Ammon's horn (tissue), 1 donor: ENCODE measurements at places on chromosomes 5 and 9.
A peak's percentile ranks its signal among the peaks of the same experiment; 100 is the strongest.

GRCh38 chr5:19694949-19695611 lies 292.9 kb downstream of the CDH18 start:
- no peak for DNase-seq

DNA sequence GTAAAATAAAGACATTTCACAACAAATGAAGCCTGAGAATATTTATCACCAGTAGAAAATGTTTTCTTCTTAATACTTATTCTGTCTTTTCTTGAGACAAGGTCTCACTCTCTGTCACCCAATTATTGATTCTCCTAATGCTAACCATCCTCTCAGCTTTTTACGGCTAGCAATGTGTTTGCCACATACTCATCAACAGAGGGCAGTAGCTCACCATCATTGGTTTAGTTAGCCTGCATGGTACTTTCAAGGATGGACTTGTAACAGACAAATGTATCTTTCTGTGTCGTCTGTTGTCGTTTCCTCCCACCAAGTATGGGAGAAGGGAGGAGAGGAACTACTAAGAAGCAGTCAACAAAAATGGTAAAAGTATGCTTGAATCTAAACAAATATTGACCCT lies 5.9 kb upstream of the ACO1 start:
- peak; percentile 92 for DNase-seq

DNA sequence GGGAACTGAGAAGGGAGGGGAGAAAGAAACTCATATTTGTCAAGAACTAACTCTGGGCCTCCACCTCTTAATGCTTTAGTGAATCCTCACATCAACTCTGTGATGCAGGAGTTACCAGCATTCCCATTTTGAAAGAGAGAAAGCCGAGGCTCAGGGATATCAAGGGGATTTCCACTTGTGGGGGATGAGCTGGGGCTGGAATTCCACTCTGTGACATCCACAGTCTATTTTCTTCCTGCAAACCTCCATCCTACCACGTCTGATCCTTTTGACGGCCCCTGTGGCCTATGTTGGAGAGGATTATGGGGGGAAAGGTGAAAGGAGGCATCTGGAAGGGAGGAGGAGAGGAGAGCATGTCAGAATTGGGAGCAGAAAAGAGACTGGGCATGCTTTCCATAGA lies 9.0 kb downstream of the LCP2 start:
- DNase-seq, result no peak

GRCh38 chr5:178111925-178112324 lies 1.4 kb upstream of the N4BP3 start:
- DNase-seq, result no peak

- peak; percentile 21 for DNase-seq
These were observed 171.1 kb downstream of the TARS1 start for GRCh38 chr5:33611877-33612276.
